Left ventricle myocardium superior (tissue), 1 donor: ENCODE measurements at places on chromosomes 7 and 10.

DNA sequence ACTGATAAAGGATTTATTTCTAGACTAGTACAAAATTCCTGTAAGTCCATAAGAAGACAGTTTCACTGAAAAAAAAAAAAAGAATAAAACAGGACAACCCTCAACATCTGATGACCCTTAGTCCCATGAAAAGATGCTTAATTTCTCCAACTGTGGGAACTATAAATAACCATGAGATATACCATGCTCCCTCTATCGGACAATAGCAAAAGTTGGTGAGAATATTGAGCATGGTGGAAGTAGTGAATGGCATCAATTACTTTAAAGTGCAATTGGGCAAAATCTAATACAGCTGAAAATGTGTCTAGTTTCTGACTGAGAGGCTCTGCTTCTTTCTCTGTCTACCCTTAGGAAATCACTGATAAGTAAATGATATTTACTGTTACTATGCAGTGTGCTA is 348.8 kb downstream of the SUGCT start:
- no peak for DNase-seq

- peak; percentile 74 for DNase-seq
Observed at GRCh38 chr7:151313857-151314256, 27.8 kb upstream of the NUB1 start.

DNA sequence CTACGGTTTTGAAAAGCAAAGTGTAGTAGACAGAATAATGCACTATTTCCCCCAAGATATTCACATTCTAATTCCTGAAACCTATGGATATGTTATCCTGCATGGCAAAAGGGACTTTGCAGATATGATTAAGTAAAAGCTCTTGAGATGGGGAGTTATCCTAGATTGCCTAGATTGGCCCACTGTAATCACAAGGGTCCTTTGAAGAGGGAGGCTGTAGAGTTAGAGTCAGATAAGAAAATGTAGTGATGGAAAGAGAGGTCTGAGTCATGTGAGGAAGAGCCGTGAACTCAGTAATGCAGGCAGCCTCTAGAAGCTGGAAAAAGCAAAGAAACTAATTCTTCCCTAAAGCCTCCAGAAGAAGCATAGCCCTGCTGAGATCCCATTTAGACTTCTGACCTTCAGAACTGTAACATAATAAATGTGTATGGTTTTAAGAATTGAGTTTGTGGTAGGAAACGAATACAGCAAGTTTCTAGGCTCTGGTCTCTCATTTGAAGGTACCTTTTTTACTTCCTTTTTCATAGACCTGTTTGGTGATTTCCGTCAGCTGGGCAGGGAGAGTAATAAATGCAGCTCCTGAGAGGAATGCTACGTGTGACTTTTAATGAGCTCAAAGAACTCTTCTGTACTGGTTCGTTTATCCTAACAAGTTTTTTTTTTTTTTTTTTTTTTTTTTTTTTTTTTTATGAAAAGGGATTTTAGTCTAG is 41.9 kb upstream of the NXPH1 start:
- DNase-seq, result no peak

- DNase-seq, result no peak
Observed at GRCh38 chr10:126906704-126907422, 1.6 kb downstream of the DOCK1 start.

GRCh38 chr7:38409531-38409930 is 136.1 kb upstream of the TARP start:
- no peak for DNase-seq

DNA sequence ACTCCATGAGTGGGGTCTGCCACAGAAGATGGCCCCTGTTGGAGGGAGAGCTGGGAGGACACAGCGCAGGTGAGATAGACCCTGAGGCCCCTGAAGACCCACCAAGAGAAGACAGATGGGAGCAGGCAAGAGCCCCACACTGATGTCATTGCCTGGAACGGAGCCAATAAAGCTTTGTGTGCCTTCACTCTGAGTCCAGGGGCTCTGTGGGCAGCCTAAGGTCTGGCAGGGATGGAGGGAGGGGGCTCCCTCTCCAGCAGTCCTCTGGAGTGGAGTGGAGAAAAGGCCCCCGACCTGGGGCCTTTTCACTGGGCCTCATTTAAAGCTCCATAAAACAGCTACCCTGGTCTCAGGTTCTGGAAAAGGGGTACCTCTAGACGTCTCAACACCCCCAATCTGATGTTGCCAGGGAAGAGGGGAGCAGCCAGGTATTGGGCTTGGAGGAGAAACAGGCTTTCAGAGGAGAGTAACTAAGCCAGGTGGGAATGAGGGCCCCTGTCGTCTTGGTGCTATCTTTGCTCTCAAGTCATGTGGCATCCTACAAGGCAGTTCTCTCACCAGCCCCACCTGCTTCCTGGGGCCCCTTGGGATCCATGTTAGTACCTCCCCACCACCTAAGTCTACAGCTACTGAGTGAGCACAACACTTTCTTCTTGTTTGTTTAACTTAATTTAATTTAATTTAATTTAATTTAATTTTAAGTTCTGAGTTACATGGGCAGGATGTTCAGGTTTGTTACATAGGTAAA is 1.4 kb downstream of the C10orf62 start:
- no peak for DNase-seq

DNA sequence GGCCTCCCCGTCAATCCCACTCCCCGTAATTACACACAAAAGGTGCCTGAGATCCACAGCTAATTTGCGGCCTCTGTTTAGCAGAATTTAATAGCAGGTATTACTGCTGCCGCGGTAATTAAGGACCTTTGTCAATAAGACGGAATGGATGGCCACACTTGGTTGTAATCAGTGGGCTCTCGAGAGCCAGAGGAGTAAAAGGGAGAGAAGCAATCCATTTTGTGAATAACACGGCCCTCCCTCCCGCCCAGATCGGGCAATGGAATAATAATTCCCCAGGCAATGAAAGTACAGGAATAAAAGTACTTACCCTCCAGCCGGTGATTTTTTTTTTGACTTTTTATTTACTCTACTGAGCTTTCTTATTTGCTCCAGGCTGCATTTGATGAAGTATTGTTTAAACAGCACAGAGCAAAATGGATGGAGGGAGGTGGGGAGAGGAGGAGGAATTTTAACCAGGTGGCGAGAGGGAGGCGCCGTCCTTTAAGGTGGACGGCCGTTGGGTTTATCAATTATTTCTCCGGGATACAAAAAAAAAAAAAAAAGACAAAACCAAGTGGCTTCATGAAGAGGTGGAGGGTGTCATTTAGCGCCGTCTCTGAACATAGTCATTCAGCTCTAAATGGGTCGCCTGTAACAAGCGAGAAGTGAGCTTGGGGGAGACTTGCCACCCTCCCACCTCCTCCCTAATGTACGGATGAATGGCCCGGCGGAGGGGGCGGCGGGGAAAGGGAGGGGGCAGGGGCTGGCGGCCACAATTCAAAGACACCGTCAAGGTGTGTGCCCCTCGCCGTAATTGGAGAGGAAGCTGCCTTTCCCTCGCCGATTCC is 120.3 kb downstream of the BUB3 start:
- DNase-seq, result no peak

DNA sequence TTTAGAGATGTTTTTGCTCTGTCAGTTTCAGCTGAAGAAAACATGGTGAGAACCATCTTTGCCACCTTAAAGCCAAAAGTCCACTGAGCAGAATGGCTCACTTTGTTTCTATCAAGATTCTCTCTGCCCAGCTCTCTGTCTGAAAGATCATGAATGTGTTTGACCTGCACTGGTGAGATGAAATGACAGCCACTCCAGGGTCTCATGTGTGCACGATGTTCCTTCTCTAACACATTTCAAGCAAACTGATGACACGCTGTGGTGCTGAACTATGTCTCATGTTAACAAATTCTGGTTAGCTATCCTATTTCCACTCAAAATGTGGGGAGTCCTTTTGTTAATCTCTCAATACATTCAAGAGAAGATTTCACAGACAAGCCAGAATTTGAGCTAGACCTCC is 260.6 kb downstream of the GLI3 start:
- no peak for DNase-seq

DNA sequence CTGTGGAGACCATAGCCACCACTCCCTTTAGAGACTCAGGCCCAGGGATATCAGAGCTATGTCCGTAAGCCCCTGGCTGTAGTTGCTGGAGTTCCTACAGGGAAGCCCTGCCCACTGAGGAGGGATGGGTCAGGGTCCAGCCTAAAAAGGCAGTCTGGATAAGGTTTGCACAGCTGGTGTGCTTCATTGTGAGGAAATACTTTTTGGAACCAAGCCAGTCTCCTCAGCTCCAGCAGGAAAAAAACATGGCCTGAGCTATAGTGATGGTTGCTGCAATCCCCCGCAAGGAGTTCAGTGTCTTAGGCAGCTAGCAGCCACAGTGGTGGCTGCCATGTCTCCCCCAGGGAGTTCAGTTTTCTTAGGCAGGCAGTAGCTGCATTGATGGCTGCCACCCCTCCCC is 52.6 kb upstream of the CYP2C8 start:
- no peak for DNase-seq

- peak; percentile 77 for DNase-seq
Observed at GRCh38 chr7:54932818-54933543, 85.8 kb upstream of the EGFR start.

- no peak for DNase-seq
Observed at GRCh38 chr7:120054376-120055100, 218.4 kb upstream of the KCND2 start.

- peak; percentile 57 for DNase-seq
Observed at GRCh38 chr7:107506674-107507339, 37.0 kb downstream of the GPR22 start.

- no peak for DNase-seq
Observed at GRCh38 chr7:32496052-32496813, 944 bp downstream of the AVL9 start.

GRCh38 chr10:119562097-119562496 is 19.6 kb upstream of the RGS10 start:
- no peak for DNase-seq

DNA sequence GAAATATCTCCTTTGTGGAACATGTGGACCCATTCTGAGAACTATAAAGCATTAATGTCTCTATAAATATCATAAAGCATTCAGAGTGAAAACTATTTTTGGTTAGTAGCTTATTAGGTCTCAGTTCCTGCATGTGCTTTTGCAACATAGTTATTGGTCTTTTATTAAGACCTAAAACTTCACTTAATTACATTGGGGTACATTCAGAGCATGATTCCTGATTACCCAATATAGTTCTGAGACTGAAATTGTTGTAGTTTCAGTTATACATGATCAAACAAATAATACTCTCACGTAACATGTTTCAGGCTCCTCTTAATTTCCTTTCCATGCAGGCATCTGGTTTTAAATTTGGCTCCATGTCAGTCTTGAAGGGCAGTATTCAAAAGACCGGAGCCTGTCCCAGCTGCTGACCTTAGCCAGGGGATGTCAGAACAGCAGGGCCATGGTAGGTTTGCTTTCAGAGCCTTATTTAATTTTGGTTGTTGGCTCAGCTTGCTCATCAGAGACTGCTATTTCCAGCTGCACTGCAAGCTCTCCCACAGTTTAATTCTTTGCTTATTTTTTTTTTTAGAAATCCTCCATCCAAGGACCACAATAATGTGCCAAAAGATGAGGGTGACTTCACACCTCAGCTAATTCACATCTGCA is 447.8 kb upstream of the FZD8 start:
- peak; percentile 47 for DNase-seq

DNA sequence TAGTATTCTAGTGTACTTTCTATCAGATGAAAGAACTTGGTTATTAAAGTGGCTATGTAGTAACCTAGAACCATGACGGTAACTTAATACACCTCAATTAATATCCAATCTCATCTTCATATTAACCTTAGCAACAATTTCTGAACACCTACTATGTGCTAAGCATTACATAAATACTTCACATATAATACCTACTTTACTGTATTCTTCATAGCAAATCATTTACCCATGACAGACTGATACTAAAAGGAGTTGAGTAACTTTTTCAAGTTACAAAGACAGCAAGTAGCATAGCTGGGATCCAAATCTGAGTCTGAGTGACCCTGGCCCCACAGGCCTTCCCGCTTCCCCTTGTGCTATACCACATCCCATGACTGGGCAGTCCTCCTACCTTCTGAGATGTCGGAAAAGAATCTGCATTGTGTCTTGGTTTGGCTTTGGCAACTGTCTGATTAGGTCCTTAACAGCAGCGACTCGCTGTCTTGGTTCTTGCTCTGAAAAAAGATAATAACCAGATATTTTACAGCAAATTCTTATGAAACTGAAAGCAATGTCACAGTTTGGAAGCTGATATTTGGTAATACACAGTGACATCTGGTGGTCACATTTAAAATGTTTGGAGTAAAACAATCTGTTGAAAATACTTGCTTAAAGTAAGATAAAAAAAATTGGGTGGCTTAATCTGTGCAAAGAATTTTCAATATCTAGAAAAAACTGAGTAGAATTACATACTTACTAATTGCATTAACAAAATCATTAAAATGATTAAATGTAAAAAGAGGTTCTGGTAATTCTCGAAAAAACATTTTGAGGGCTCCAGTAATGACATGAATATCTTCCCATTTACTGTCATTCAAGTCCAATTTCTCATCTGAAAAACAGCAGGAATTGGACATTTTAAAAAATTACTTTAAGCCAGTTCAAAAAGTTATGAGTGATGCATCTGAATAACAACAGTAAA is 120.1 kb downstream of the ARHGAP12 start:
- no peak for DNase-seq

DNA sequence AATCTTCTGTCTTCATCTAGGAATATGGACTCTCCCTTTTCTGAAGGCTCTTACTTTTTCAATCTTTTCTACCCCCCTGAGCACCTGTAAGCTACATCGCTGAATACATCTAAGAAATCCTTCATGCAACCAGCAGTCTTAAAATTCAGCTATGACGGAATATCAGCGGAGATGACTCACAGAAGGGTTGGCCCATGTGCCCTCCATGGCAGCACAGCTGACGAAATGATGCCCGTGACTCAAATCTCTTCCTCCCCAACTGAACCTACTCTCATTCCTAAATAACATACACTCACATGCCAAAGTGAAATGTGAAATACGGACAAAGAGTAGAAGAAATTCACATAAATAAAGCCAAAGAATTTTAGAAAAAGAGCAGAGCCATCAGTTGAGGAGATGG is 30.3 kb upstream of the NCAPG2 start:
- no peak for DNase-seq

DNA sequence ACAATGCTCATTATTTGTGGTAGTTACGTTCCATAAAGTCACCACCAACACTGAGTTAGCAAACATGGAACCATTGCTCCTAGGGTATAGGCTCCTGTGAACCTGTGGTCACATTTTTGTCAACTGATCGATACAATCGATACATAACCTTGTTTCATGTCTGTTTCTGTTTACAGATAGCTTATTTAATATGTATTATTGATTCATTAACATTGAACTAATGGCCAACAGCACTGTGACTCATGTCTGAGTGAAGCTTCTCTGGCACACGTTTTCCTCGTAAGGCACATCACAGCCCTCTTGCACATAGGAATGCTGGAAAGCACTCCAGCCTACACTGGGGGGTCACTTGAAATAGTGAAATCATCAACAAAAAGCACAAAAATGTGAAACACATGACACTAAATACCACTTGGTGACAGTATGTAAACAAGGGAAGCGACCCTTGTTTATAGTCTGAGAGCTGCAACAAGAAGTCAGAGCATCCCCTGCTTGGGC is 27.0 kb downstream of the GHRHR start:
- DNase-seq, result no peak

DNA sequence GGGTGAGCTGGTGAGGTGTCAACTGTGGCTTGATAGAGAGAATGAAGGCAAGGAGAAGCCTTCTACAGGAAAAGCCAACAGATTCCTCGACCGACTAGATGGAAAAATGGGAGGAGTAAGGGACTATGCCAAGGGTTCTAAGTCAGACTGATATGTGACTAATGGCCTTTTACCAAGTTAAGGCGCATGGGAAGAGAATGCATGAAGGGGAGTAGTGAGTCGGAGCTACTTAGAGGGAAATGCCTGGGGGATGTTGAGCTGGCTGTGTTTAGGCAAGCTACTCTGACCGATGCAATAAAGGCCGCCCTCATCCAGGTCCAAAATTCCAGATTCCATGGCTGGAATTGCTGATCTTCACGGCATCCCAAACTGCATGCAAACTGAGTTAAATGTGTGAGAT is 48.2 kb downstream of the APBB1IP start:
- no peak for DNase-seq
